ENCODE measurements at places on chromosomes 4 and X. TPM values are rescaled to one million over a fixed set of nuclear protein-coding genes. Genes with fewer than 3 reads are reported as not detected.

The EDA2R gene
- polyA plus RNA-seq = 0.12 TPM

The SH2D1A gene
- polyA plus RNA-seq = not detected

The RRH gene
- polyA plus RNA-seq = not detected

The FMR1 gene
- polyA plus RNA-seq = 19.3 TPM

The NLRP2B gene
- polyA plus RNA-seq = not detected

The BGN gene
- 149 TPM for polyA plus RNA-seq

The RS1 gene
- polyA plus RNA-seq = not detected

The TFDP3 gene
- not detected for polyA plus RNA-seq

The EMCN gene
- 3.0 TPM for polyA plus RNA-seq

The MAGIX gene
- 9.1 TPM for polyA plus RNA-seq

The PPM1K gene
- polyA plus RNA-seq = 10.5 TPM

The GPR173 gene
- polyA plus RNA-seq = 26.3 TPM

The SPANXN1 gene
- not detected for polyA plus RNA-seq

The HMX1 gene
- not detected for polyA plus RNA-seq

The XAGE2 gene
- not detected for polyA plus RNA-seq

The P2RY8 gene
- polyA plus RNA-seq = 0.34 TPM

The LRIT3 gene
- polyA plus RNA-seq = not detected

The F8 gene
- 7.3 TPM for polyA plus RNA-seq

The NMU gene
- polyA plus RNA-seq = 33.2 TPM

The POU4F2 gene
- not detected for polyA plus RNA-seq

The ING2 gene
- 8.3 TPM for polyA plus RNA-seq

The TMEM31 gene
- polyA plus RNA-seq = 1.2 TPM

The DNAAF6 gene
- polyA plus RNA-seq = not detected

The GAGE12J gene
- polyA plus RNA-seq = not detected

The FGD1 gene
- polyA plus RNA-seq = 17.4 TPM

The HERC5 gene
- 2.4 TPM for polyA plus RNA-seq

The SPACA5 gene
- not detected for polyA plus RNA-seq

The LRCH2 gene
- polyA plus RNA-seq = 0.64 TPM

The FAM13A gene
- 4.0 TPM for polyA plus RNA-seq

All from brain (organoid and tissue), 16 donors.